Renal pelvis (tissue), 12 donors: ENCODE measurements at places on chromosomes 5 and 9. TPM values are rescaled to one million over a fixed set of nuclear protein-coding genes. Genes with fewer than 3 reads are reported as not detected.

Gene MAMDC4
- polyA plus RNA-seq: 11.6 TPM

Gene SPARC
- 2,635 TPM for polyA plus RNA-seq

Gene ARSI
- 2.8 TPM for polyA plus RNA-seq

Gene FAM153A
- polyA plus RNA-seq: 0.12 TPM

Gene BRD9
- 44.0 TPM for polyA plus RNA-seq

Gene NDUFS4
- polyA plus RNA-seq: 124 TPM

Gene LECT2
- polyA plus RNA-seq: 4.8 TPM

Gene PKD2L2
- polyA plus RNA-seq: 0.53 TPM

Gene TRIM14
- polyA plus RNA-seq: 6.9 TPM

Gene FBN2
- 88.7 TPM for polyA plus RNA-seq

Gene CXCL14
- polyA plus RNA-seq: 25.9 TPM

Gene C9orf40
- polyA plus RNA-seq: 6.5 TPM

Gene NR3C1
- 30.5 TPM for polyA plus RNA-seq

Gene TLX3
- polyA plus RNA-seq: not detected

Gene FBLL1
- 1.1 TPM for polyA plus RNA-seq

Gene TXNDC8
- not detected for polyA plus RNA-seq

Gene ARID3C
- polyA plus RNA-seq: 0.27 TPM

Gene MED10
- 37.5 TPM for polyA plus RNA-seq

Gene PCDHB13
- polyA plus RNA-seq: 6.9 TPM

Gene NEUROG1
- not detected for polyA plus RNA-seq
